ENCODE measurements at places on chromosomes 11 and 22. TPM values are rescaled to one million over a fixed set of nuclear protein-coding genes. Genes with fewer than 3 reads are reported as not detected.

CECR2 gene
- 1.1 TPM for total RNA-seq

- DNase-seq = no peak
Observed at GRCh38 chr11:70661761-70662501, 263.6 kb downstream of the CTTN start.

SOX10 gene
- 29.5 TPM for total RNA-seq

ANGPTL5 gene
- 0.42 TPM for total RNA-seq

DNA sequence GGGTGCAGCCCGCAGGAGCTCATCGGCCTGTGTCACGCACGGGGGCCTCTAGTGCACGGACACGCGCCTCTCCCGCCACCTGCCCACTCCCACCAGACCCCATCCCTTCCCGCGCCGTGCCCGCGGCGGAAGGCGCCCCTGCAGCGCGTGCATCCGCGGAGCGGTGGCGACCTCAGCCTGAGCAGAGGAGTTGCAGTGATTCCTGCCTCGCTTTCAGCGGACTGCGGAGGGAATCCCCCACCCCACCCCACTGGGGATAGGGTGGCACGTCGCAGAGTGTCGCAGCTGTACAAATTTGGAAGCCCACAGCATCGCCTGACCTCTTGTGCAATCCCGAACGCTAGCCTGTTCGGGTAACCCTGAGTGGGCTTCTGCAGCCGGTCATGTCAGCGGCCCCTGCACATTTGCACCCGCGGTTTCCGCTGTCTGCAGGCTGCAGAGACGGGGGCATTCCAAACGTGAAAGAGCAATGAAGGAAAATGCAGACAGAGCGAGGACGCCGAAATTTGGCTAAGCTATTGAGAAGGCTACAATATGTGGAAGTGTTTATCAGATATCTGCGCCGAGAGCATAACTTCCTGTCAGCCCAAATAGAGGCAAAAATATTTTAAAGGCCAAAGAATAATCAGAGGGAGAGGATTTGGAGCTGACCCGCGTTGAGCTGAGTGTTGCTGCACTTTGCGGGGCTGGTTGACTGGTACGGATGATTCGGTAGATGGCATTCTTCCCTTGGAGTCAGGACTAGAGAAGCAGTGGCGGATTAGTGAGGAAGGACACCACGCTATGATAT, 617 bp upstream of the ARHGAP20 start:
- no peak for DNase-seq

DNA sequence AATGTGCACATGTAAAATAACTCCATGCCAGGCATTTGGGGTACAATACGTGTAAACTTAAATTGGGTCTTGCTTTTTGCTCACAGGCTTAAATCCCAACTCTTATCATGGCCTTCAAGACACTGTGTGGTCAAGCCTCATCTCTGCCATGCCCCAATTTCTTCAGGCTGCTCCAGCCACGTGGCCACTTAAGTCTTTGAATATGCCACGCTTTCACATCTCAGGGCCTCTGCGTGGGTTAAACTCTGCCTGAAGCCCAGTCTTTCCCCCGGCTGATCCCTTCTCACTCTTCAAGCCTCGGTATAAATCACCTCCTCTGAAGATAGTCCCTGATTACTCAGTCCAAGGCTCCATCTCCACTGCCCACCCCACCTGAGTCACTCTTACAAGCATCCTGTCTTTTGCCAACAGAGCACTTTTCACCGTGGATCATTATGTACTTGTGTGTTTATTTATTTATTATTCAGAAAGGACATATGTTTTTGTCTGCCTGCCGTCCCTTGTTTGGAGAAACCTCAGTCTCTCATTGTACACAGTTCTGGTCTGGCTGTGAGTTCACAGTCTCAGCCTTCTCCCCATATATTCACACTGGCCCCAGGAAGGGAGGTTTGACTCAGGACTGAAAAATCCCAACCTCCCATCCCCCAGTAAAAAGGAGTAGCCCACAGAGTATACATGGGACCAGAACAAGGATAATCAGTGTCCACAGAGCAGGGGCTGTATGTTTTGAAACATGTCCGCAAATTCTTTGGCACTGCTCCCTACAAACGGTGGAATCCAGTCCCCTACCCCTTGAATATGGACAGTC, 344.7 kb downstream of the MN1 start:
- no peak for DNase-seq

DNA sequence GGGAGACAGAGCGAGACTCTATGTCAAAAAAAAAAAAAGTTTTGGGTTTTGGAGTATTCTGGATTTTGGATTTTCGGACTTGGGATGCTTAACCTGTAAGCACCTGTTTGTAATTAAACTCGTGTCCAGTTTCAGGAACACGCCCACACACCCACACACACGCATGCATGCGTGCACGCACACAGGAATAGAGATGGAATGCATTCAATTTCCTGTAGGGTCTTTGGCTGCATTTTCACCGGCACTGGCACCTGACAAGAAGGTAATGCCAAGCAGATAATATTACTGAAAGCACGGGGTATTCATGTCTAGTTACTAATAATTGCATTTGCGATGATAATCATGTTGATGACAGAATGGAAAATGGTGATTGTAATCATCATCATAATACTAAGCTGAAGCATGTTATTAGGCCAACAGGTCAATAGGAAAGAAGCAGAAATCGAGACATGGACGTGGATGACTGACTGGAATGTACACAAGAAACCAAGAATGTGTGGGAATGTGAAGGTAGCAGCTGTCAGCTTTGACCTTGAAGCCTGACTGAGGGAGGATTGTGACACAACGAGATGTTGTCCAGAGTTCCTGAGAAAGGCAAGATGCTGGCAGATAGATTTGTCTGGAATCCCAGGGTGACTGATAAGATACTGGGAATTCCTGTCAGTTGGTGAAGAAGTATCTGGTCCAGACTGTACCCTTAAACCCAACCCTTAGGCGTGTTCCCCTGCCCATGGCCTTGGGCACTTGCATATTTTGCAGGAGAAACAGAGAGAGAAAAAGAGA, 108.6 kb downstream of the SYN3 start:
- peak; percentile 45 for DNase-seq

SYT7 gene
- total RNA-seq = 2.1 TPM

CALCA gene
- total RNA-seq = not detected

DNA sequence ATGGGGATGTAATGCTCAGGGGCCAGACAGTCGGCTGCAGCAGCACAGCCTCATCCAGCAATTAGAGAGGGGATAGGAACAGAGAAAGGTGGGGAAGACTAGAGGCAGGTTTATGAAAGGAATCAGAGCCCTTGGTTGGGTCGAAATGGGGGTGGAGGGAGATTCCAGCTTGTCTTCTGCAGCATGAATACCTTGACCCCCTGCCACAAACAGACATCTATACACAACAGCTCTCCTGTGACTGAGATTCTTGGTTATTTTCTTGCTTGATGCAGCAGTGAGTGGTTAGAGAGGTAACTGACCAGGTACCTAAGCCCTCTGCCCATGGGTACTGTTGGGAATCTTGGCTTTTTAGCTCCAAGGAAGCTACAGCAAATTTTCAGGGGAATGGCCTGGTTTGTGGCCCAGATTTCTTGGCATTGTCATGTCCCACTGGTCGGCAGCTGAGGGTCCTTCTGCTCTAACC, at the start of gene TRIM49D1:
Gene TRIM49D1 (minus strand): TSS at position 51 of the 466 bp plus-strand sequence. CDS start 4,535 bp downstream, outside the sequence.
- DNase-seq = peak; percentile 91

- DNase-seq = peak; percentile 39
Observed at GRCh38 chr11:19433367-19433766, 192.6 kb upstream of the E2F8 start.

XKR3 gene
- total RNA-seq = not detected

- DNase-seq = no peak
Observed at GRCh38 chr11:17596310-17596669, 49.2 kb downstream of the OTOG start.

GRCh38 chr22:49215840-49216239, 611.8 kb downstream of the BRD1 start:
- DNase-seq = no peak

TSPAN32 gene
- 0.52 TPM for total RNA-seq

- DNase-seq = no peak
Observed at GRCh38 chr11:23359297-23359696, 499.0 kb upstream of the CCDC179 start.

- no peak for DNase-seq
Observed at GRCh38 chr22:19477321-19478044, 1.5 kb downstream of the UFD1 start.

DNA sequence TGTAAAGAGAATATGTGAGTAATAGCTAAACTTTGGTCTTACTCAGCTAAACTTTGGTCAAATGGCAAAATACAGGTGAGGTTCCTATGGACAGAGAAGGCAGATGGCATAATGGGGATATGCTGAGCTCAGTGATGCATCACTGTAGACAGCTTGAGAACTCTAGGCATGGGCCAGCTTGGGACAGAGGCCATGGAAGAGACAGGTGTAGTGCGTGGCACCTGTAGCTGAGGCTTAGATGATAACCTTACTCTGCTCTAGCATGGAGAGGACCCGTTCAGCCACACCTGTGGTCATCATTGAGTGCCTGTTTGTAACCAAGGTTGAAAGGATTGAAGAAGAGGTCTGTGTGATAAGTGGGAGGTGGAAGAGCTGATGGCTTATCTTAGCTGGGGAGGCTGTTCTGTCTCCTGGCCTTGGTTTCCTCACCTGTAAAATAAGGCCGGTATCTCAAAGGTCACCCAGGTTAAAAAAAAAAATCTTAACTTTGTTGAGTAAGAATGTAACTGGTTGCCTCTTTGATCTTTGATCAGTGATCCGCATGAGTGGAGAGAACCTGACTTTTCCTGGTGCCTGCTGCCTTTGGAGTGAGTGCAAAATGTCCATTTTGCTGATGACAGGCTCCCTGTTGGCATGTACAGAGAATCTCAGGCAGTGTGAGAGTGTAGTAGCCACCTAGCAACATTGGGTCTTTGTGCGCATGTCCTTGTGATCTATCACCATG, 48.6 kb downstream of the ZNRF3 start:
- no peak for DNase-seq

GRCh38 chr11:120710354-120711131, 199.0 kb downstream of the GRIK4 start:
- no peak for DNase-seq

DNA sequence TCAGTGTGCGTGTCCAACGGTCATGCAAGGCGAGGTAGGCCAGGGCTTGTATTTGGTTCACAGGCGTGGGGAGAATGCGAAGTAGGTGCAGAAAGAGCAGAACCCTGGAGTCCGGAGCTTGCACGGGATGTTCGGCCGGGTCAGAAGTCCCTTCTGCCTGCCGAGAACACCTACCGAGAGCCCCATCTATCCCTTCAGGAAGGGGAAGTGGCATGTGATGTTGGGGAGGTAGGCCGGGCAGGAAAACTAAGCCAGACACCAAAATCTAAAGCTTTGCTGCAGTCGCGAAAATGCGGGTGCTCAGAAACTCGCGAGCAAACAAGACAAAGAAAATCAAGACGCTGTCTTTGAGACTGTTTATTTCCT, 435 bp upstream of the TAF6L start:
- DNase-seq = no peak

- DNase-seq = no peak
Observed at GRCh38 chr11:12246147-12246546, 131.2 kb upstream of the PARVA start.

- DNase-seq = no peak
Observed at GRCh38 chr11:19853016-19853415, 140.4 kb downstream of the NAV2 start.

RPL27A gene
- total RNA-seq = 665 TPM

JAML gene
- 8.9 TPM for total RNA-seq

DNA sequence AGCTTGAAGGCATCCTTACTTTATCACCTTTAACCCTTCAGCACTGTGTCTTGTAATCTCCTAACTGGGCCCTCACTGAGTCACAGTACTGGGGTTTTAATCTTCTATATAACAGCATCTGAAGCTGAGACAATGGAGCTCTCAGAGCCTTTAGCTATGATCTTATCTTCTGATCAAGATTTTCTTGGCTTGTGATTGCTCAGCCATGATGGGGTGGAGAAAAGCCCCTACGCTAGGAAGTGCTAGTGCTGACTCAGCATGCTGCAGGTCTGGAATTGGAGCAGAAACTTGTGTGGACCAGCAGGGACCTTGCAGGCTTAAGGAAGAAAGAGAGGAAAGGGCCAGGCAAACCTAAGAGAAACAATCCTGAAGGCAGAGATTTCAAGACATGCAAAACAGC, 71.7 kb upstream of the EED start:
- no peak for DNase-seq

GRCh38 chr22:42754658-42755057, 34.0 kb upstream of the A4GALT start:
- DNase-seq = no peak

CHADL gene
- 7.5 TPM for total RNA-seq

KRTAP5-8 gene
- total RNA-seq = not detected

SCGB1D2 gene
- total RNA-seq = not detected

PGGHG gene
- total RNA-seq = 22.8 TPM

- DNase-seq = no peak
Observed at GRCh38 chr11:102836290-102836875, 7.0 kb downstream of the MMP3 start.

GRCh38 chr11:8283465-8284230, 20.0 kb upstream of the LMO1 start:
- DNase-seq = no peak

DNA sequence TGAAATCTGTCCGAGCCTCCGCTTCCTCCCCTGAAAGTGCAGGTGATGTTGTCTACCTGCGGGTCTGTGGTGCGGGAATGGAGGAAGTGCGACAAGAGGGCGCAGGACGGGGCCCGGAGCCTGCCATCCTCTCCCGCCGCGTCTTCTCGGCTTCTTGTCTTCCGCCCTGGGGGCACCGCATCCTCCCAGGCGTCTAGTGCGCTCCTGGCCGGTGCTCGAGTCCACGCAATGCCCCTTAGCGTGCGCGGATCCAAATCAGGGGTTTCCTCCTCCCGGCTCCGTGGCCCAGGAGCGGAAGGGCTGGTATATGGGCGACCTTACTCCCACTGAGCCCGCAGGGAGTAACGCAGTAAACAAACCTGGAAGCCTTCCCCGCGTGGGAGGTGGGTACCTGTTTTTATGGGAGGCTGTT, 405 bp downstream of the SFI1 start:
- no peak for DNase-seq

DNA sequence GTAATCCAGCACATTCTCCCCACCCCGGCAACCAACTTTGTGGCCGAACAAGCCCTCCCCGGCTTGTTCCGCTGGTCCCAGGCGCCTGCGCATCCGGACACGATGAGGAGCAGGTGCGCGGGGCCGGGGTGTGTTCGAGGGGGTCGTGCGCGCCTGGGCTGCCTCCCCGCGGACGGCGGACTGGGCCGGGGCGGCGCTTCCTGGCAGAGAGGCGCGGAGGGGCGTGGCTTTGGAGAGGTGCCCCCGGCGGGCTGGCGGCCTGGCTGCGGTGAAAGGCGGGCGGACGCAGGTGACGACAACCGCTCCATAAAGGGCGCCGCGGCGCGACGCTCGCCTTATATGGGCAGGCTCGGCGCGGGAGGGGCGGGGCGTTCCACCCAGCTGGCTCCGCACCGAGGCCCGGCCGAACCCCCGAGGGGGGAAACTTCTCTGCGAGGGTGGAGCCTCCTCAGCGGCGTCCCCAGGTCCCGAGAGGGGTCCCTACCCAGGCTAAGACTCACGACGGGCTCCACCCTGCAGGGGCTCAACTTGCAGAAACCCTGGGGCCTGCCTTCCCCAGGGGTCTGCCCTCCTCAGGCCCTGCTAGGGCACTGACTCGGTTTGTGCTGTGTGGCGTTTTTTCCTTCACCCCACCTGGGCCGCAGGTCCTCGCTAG, 26.4 kb downstream of the TXN2 start:
- DNase-seq = peak; percentile 97

- peak; percentile 95 for DNase-seq
Observed at GRCh38 chr11:46889689-46890475, 28.5 kb downstream of the LRP4 start.
